ENCODE measurements at places on chromosomes 16 and 17. TPM values are rescaled to one million over a fixed set of nuclear protein-coding genes. Genes with fewer than 3 reads are reported as not detected.

JMJD6 gene
- total RNA-seq, result 18.8 TPM

GRIN2A gene
- total RNA-seq, result under 0.01 TPM

KCNAB3 gene
- total RNA-seq, result 0.21 TPM

CDK3 gene
- total RNA-seq, result 1.8 TPM

GLP2R gene
- not detected for total RNA-seq

CSH2 gene
- total RNA-seq, result not detected

FOXF1 gene
- total RNA-seq, result not detected

ATP2A1 gene
- total RNA-seq, result 0.43 TPM

DDX52 gene
- 28.4 TPM for total RNA-seq

VMO1 gene
- 1.00 TPM for total RNA-seq

OMG gene
- total RNA-seq, result not detected

KRT222 gene
- total RNA-seq, result under 0.01 TPM

WDR90 gene
- 4.1 TPM for total RNA-seq

C16orf90 gene
- not detected for total RNA-seq

TUBB3 gene
- 13.7 TPM for total RNA-seq

TEKT5 gene
- 0.34 TPM for total RNA-seq

ABCC6 gene
- under 0.01 TPM for total RNA-seq

INCA1 gene
- total RNA-seq, result 0.21 TPM

VPS4A gene
- total RNA-seq, result 45.5 TPM

CD300E gene
- not detected for total RNA-seq

BCL6B gene
- total RNA-seq, result not detected

CDH13 gene
- total RNA-seq, result 74.0 TPM

GDE1 gene
- total RNA-seq, result 107 TPM

KRTAP9-2 gene
- not detected for total RNA-seq

OR1F1 gene
- total RNA-seq, result 0.14 TPM

CPD gene
- 264 TPM for total RNA-seq

C1QL1 gene
- total RNA-seq, result under 0.01 TPM

GLYR1 gene
- 40.7 TPM for total RNA-seq

MED1 gene
- total RNA-seq, result 27.0 TPM

EXOSC6 gene
- 87.0 TPM for total RNA-seq

CES4A gene
- total RNA-seq, result 1.4 TPM

PRSS33 gene
- total RNA-seq, result not detected

GPR142 gene
- total RNA-seq, result not detected

TACO1 gene
- 16.4 TPM for total RNA-seq

Measured in nasal cavity respiratory epithelium epithelial cell of viscerocranial mucosa (primary cell).